ENCODE measurements at places on chromosomes 4 and X.

DNA sequence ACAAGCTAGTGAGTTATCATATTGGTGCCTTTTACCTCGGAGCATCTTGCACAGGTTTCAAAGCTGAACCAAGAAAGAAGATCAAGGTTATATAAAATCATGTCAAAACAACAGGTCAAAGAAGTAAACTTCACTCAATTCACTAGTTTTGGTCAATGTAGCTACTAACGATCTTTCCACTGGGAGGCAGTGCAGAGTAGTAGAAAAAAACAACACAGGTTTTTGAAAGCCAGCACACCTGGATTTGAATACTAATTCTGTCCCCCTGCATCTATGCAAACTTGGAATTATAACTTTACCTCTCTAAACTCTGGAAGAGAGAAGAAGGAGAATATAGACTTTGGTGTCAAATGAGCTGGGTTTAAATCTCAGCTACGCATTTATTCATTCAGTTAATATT is 266.1 kb downstream of the GRIA3 start:
- DNase-seq, result no peak

GRCh38 chr4:179447308-179447707 is 2005.1 kb upstream of the AGA start:
- DNase-seq, result no peak

DNA sequence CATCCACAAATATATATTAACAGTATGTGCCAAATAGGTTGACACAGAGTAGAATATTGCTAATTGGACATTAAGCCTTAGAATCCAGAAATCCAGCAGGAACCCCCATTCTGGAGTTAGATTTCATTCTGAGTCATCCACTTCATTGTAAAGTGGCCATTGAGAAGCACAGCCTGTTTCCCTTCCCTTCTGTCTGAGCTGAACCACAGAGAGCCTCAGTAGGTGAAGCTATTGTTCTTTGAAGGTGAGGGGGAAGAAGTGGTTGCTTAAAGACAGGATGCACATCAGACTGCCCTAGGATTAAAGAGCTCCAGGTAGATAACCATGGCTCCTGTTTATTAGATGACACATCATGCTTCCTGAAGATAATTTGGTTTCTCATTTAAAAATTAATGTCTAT is 30.6 kb upstream of the MCF2 start:
- DNase-seq, result no peak

DNA sequence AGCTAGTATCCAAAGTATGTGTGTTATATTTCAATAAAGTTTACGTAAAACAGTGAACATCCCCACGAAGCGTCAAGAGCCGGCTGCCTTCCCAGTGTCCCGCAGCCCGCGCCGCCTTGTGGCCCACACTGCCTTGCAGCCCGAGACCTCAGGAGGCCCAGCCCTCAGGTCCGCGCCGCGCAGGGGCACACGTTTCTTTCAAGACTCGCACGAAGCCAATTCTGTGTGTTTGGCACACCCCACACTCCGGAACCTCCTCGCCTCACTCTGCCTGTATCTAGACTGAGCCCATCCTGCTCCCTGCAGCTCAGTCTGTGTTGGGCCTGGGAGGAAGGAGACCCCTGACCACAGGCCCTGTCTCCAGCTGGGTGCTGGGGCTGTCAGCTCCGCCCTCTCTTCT is 5.8 kb downstream of the LRPAP1 start:
- no peak for DNase-seq

GRCh38 chr4:76278583-76278982 is 27.1 kb downstream of the FAM47E start:
- no peak for DNase-seq

DNA sequence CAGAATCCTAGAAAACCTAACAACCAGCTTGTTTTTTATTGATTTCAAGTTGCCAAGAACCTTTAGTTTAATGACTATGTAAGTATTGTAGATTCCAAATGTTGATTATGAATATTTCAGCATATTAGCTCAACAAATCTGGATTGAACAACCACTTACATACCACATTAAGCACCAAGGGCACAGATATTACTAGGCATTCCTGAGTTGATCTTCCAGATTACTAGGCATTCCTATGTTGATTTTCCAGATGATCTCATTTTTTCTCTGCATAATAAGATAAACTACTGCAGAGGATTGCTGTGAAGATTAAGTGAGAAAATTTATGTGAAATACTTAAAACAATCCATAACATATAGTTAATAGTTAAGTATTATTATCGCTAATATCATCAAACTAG is 17.4 kb upstream of the DCAF8L1 start:
- DNase-seq, result no peak

- no peak for DNase-seq
Observed at GRCh38 chr4:139330283-139330682, 28.0 kb upstream of the NDUFC1 start.

DNA sequence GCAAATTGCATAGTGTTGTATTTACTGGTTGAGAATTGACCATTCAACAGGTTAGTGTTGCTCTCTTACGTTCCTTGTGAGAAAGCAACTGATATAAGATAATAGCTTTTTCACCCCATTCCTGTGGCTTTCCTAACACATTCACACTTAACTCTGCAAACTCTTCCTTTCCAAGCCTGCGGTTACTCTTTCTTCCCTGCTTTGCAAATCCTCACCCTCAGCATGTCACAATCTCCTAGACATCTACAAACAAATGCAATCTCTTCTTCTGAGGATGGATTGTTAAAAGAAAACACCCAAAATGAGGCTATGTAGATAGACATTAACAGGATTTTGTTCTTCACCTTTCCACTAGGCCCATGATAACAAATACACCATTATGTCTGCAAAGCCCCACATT is 771.7 kb upstream of the PCDH7 start:
- no peak for DNase-seq

- DNase-seq, result peak; percentile 5
Observed at GRCh38 chrX:13463608-13464007, 105.8 kb upstream of the EGFL6 start.

DNA sequence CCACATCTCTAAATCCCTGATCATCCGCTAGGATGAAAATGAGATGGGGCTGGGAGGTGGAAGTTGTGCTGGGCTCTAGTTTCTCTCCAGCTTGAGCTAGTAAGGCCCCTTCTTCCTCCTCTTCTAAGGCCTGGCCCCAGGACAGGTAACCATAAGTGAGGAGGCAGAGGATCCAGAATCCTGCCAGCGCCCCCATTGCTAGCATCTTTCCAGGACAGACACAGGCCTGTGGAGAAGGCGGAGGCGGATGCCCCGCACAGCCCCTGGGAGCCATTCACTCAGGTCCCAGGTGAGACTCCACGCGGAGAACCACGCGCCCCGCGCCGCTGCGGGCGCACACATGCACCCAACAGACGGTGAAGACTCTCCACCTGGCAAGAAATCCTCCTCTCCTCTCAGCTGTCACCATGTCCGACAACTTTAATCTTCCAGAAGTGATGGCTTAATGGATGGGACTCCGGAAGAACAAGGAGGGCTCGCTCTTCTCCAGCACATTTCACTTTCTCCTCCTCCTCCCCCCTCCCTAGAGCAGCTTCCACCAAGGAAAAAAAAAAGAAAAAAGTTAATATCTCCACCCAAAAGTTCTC is 793 bp downstream of the ARSJ start:
- DNase-seq, result peak; percentile 20

- DNase-seq, result peak; percentile 36
Observed at GRCh38 chr4:40916880-40917279, 167.1 kb downstream of the NSUN7 start.

GRCh38 chrX:41935832-41936231 is 12.5 kb upstream of the CASK start:
- no peak for DNase-seq

DNA sequence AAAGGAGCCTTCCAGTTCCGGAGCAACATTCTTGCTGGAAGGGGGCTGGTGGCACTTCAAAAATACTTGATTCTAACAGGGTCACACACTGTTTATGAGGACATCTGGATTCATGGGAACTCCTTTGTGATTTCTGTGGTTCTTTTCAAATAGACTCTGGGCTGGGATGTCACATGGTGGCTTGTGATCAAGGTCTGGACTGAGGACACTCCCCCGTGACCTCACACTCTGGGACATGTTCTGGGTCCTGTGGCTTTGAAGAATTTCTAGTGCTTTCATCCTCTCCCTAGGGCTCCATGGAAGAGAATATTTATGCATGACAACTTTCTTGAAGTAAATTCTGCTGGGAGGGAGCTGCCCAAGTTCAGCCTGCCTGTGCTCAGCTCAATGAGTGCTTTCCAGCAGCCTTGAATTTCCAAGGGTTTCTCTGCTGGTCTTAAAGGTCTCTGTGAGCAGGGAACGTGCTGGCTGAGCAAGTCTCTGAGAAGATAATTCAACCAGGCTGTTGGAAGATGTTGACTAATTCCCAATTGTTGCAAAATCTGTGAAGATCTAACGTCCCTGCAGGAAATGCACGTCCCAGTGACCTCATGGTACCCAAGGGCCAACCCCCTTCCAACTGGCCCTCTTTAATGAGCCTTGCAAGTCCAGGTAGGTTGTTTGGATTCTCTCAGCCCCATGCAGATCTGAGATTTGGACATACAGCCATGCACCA is 36.3 kb downstream of the GPR143 start:
- no peak for DNase-seq

- no peak for DNase-seq
Observed at GRCh38 chr4:61860376-61860775, 660.2 kb downstream of the ADGRL3 start.

DNA sequence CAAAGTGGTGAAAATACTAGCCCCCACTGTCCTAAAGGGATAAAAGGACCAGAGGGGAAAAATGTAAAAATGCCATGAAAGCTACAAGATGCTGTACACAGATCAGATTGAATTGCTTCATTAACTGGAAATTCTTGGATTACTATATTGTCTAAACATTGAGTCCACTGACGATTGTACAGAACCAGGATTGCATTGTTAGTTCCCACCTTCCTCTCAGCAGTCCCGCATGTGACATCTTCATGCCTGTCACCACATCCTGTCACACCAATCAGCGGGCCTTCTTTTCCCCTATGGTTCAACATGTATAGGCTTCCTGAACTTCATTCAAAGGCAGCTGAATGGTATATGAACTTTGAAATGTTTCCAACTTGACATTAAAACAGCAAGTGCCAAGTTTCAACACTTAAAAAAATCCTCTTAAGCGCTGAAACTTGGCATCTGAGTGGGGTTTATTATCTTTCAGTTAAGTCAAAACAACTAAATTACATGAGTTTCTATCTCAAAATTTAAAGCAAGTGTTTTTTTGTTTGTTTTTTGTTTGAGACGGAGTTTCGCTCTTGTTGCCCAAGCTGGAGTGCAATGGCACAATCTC is 24.6 kb downstream of the ZRSR2 start:
- no peak for DNase-seq

DNA sequence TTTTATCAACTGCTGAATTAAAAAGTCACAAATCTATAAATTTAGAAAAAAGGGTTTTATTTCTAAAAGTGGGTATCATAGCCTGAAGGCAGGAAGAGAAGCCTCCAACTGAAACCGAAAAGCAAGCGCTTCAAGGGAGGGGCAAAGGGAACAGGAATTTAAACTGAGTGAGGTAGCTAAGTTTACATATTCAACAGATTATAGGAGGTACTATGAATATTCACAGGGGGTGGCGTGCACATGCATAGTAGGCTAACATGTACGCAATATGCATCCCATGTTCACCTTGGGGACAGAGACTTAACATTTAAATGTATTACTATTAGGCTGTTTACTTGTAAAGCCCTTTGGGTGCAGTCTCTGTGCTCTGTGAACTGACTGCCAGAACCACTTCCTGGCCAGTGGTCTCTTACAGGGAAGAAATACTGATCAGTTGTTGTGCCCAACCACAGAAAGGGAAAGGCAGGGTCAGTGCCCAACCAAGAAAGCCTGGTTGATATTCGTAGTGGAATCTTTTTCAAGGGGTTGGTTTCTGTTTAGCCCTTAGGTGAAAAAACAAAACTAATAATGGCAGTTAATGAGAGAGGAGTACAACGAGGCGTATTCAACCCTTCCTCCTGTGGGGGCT is 168.7 kb upstream of the GALNTL6 start:
- no peak for DNase-seq

DNA sequence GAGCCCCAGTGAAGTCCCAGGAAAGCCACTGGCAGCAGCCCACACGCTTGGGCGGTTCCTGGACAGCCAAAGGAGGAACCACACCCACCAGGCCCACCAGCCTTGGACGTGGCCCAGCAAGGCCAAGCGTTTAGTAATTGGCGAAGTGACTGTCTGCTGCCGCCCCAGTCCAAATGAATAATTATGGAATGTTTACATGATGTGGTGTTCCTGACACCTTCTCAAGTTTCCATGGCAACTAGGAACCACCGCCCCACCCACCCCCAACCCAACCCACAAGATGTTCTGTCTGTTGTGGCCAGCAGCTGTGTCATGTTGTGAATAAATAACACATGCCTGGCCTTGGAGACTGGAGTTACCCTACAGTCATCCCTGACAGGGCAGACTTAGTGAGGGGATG is 22.3 kb downstream of the APLN start:
- no peak for DNase-seq

DNA sequence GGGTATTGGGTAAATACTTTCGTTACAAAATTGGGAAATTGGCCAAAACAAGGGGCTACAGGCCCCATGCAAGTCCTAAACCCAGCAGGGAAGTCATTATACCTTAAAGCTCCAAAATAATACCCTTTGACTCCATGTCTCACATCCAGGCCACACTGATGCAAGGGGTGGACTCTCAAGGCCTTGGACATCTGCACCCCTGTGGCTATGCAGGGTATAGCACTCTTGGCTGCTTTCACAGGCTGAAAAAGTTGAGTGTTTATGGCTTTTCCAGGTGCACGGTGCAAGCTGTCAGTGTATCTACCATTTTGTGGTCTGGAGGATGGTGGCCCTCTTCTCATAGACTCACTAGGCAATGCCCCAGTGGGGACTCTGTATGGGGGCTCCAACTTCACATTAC is 326.5 kb downstream of the TEX13C start:
- DNase-seq, result no peak

DNA sequence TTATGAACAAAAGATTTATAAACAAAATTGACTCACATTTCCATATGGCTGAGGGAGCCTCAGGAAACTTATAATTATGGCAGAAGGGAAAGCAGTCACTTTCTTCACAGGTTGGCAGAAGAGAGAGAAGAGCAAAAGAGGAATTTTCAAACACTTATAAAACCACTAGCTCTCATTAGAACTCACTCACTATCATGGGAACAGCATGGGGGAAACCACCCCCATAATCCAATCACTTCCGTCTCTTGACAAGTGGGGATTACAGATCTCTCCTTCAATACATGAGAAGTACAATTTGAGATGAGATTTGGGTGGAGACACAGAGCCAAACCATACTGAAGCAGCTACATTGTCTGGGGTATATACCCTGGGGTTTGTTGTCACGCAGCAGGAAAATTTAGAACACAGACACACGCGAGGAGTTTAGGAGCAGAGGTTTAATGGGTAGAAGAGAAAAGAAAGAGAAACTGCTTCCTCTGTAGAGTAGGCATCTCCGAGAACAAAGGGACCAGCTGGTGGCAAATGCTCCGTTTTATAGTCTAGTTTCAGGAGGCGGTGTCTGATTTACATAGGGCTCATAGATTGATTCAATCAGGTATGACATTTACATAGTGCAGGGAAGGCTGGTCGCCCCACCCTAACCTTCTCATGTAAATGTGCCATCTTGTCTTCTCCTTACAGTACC is 2277.7 kb upstream of the AGA start:
- DNase-seq, result no peak

Data from nephron progenitor cell (in vitro differentiated cells).